K562 (cell line): ENCODE measurements at places on chromosomes 5 and 9. TPM values are rescaled to one million over a fixed set of nuclear protein-coding genes. Genes with fewer than 3 reads are reported as not detected.

DNA sequence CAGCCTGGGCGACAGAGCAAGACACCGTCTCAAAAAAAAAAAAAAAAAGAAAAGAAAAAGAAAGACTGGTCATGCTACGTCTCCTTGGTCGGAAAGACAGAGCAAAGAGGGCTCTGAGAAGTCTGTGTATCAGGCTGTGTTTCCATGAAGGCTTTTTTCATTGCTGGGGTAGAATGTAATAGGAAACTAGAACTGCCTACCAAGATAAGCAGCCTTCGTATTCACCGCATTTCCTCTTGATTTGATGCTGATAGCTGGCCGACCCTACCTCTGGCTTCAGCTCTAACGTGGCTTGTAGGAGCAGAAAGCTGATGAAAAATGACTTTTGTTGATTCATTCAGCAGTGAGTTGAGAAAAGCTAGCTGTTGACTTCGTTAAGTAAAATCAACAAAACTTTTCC is 17.4 kb downstream of the SLC1A3 start:
- DNase-seq = no peak

GRCh38 chr5:180689775-180690174 is 40.4 kb upstream of the FLT4 start:
- DNase-seq = no peak

DNA sequence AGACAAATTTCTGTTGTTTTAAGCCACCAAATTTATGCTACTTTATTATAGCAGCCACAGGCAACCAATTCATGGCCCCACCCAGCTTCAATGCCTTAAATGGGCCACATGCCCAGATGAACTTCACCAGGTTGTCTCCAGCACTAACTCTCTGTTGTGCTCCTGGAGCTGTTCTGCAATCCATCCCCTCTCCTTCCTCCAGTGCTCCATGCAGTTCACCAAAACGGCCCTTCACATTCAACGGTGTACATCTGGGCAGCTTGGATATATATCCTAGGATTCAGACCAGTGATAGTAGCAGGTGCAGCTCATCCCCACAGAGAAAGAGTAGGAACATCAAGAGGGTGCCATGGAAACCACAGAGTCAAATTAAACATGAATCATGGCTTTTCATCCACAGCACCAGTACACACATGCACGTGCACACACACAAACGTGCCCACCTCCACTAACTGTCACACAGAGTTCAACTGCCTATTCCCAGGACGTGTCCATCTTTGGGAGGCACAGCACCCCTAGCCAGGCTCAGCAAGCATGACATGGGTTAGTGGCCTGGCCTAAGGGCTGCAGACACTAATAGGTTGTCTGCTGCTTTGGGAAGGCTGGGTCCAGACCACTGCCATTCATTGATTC is 134.5 kb downstream of the MED10 start:
- no peak for DNase-seq

GRCh38 chr5:76016258-76016657 is 66.9 kb upstream of the SV2C start:
- DNase-seq = no peak

The PLEKHG4B gene
- total RNA-seq = 0.02 and 0.04 TPM in 2 replicates

DNA sequence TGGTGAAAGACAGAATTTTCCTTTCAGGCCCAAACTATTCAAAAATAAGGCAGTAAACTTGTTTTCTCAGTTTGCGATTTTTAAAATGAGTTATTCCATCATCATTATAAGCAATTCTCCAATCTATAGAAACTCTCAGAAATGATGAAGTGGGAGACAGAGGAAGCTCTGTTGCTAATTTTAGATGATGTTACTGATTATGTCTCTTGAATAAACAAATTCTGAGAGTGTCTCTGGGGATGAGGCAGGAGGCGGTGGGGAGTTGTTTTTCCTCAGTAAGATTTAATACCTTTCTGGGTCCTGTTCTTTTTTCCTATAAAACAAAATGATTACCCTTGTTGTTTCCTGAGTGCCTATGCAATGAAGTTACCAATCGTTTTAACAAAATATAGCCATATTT is 43.9 kb upstream of the TEX48 start:
- DNase-seq = no peak

The SHOC1 gene
- total RNA-seq = not detected in 2 replicates

The CDH9 gene
- not detected in 2 replicates for total RNA-seq

DNA sequence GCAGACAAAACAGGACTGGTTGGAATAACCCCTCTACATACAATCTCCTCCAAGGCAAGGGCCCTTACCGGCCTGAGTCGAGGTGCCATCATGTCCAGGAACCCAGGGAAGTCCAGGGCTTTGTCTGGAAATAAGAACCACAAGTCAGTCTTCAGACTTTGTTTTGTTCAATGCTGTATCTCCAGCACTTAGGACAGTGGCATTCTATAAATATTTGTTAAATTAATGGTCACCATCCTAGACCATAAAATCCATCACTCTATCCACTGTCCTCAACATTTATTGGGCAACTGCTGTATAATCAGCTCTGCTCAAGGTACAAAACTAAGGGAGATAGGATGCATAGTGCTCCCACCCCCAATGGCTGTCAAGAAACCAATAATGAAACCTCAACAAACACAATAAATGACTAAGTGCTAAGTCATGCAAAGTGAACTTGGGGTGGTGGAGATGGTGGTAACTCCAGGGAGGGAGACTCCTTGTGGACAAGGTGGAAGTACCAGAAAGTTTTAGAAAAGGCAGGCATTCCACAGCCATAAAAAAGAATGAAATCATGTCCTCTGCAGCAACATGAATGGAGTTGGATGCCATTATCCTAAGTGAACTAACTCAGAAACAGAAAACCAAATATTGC is 5.0 kb downstream of the RELL2 start:
- DNase-seq = peak; percentile 56

The BTNL3 gene
- total RNA-seq = not detected in 2 replicates

The FBXO38 gene
- total RNA-seq = 26.5 and 31.3 TPM in 2 replicates

DNA sequence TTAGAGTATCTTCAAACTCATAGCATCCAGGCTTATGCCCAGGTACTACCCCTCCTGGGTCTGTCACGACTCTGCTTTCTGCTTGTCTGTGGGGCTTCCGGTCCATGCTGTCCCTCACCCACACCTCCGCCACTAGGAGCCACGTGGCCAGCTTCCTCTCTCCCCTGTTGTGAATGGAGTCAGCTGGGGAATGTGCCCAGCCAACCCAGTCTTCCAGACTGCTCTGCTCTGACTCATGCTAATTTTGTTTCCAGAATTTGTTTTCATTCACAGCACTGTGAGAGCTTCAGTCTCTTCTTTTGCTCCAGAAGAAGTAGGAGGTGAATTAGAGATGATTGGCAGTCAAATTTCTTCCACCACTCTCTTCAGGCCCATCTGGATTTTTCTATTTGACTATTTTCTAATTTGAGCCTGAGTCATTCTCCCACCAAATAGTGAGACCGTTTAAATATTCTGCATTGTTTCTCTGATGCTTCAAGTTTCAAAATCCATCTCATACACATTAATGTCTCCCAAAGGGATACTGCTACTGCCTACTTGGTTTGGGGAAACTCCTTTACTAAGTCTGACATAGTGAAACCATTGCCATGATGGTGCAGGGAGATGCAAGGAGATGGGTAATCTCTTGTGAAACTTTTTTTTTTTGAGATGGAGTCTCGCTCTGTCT is 424.1 kb upstream of the KIF2A start:
- no peak for DNase-seq

The TOR4A gene
- total RNA-seq = 45.8 and 49.2 TPM in 2 replicates

DNA sequence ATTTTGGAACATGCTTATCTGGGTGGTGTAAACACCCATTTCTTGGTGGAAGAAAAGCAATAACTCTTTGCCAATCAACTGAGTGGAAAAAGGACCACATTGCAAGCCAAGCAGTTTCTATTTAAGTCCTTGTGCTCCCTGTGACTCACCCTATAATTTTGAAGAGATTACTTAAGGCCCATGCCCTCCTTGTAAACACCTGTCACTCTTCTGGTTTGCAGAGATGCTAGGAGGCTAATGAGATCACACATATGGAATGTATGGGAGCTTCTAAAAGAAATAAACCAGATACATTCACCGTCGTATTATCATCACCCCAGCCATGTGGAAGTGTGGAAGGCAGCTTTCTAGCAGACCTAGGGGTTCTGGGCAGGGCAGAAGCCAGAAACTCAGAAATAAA is 337.1 kb downstream of the GADD45G start:
- no peak for DNase-seq

- DNase-seq = no peak
Observed at GRCh38 chr5:124285071-124285470, 461.4 kb downstream of the ZNF608 start.

DNA sequence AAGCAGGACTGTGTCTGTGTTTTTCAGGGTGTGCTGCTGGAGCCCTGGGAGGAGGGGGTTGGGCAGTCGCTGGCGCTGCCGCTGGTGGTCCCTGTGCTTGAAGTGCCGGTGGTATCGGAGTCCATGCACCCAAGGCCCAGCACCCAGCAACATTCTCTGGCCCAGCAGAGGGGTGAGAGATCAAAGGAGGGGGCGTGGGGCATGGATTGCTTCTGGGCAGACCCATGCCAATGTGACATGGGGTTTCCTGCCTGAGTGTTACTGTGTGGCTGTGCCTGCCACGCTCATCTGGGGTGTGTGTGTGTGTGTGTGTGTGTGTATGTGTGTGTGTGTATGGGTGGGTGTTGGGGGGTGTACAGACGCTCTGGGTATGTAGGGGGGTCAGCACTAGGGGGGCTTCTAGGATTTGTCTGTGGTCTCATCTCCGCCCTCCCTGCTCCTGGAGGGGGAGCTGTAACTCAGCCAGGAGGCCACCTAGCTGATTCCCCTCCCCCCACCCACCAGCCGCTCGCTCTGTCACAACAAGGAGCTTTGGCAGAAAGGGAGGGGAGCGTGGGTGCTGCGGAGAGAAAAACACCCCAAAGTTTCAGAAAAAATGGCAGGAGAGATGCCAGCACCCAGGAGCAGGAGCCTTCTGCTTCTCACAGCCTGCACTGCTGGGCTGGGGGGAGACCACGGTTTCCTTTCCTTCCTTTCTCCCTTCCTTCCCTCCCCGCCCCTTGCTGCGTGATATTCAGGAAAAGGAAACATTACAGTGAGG is 35.9 kb upstream of the HSPA9 start:
- peak; percentile 61 for DNase-seq

- no peak for DNase-seq
Observed at GRCh38 chr9:126872516-126872915, 12.1 kb downstream of the ZBTB34 start.

- DNase-seq = no peak
Observed at GRCh38 chr5:170446365-170446764, 57.2 kb upstream of the KCNMB1 start.

DNA sequence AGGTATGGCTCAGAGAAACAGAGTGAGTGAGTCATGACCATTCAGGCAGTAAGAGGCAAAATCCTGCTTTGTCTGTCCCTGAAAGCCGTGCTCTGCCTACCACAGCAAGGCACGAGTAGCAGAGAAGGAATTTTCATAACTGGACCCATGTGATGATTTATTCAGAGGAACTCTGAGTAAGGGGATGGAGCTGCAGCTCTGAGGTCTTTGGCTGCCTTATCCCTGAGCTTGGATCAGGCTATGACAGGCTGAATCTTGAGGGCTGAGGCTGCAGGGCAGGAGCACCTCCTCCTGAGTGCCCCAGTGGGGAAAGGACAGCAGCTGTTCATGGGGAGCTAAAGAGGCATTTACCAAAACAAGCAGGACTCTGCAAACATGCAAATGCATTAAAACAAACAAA is 183.4 kb downstream of the PAPPA start:
- no peak for DNase-seq

DNA sequence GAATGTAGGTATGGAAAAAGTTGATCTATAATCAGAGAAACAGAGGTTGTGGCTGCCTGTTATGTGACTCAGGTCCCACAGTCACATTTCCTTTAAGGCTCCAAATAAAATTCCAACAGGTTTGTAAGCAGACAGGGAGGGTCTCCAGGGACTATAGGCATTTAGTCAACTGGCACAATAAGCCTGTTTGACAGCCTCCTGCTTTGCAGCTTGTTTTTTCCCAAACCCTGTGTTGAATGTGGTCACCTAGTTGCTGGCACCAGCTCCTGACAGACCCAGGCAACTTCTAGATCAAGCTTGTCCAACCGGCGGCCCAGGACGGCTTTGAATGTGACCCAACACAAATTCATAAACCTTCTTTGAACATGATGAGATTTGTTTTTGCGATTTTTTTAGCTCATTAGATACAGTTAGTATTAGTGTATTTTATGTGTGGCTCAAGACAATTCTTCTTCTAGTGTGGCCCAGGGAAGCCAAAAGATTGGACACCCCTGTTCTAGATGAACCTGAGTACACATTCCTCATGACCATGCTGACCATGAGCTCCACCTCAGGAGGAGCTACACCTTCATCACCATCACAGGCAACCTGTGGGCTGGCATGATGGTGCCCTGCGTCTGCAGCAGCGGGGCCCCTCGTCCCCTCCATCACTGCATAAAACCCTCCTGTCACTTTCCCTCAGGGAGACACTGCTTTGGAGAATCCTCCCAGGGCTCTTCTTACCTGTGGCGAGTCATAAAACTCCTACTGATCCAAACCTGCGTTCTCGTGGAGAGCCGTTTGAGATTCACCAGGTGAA is 15.7 kb upstream of the GRHPR start:
- no peak for DNase-seq

DNA sequence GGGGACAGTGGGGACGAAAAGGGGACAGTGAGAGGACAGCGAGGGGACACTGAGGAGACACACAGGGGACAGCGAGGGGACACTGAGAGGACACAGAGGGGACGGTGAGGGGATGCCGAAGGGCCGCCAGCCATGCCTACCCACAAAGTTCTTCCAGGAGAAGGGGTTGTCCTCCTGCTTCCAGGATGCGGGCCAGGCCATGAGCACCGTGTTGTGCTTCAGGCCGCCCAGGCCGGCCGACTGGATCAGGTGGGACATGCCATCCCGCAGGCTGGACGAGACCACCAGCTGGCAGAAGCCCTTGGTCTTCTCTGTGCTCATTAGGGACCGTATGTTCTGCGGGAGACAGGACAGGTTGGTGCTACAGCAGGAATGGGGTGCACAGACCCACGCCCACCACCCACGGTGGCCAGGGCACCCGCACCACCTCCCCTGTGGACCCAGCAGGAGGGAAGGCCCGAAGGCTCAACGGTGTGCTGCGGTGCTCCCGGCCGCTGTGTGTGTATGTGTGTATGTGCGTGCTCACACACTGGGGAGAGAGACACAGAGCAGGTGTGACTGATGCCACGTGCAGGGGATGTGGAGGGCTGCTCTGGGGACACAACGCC is 46.6 kb downstream of the SLC12A7 start:
- DNase-seq = no peak

DNA sequence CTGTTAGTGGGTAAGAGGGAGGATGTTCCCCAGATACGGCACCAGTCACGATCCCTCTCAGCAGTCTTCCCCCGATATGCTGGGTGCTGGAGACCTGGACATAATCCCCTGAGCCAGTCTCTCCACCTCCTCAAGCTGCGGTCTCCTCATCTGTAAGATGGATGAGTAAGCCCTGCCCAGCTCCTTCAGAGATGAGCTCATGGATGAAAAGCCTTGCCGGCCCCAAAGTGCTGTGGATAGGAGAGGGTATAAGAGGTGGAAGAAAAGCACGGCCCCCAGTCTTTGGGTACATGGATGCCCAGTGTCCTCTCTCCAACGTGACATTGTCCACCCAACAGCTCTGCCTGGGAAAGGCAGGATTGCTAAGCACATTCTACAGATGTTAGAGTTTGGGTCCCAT is 4.5 kb downstream of the CAMK2A start:
- DNase-seq = no peak
